ENCODE measurements at places on chromosomes 4 and X.
A peak's percentile ranks its signal among the peaks of the same experiment; 100 is the strongest.

- peak; percentile 40 for DNase-seq
Observed at GRCh38 chr4:121053601-121054143, 18.7 kb downstream of the NDNF start.

DNA sequence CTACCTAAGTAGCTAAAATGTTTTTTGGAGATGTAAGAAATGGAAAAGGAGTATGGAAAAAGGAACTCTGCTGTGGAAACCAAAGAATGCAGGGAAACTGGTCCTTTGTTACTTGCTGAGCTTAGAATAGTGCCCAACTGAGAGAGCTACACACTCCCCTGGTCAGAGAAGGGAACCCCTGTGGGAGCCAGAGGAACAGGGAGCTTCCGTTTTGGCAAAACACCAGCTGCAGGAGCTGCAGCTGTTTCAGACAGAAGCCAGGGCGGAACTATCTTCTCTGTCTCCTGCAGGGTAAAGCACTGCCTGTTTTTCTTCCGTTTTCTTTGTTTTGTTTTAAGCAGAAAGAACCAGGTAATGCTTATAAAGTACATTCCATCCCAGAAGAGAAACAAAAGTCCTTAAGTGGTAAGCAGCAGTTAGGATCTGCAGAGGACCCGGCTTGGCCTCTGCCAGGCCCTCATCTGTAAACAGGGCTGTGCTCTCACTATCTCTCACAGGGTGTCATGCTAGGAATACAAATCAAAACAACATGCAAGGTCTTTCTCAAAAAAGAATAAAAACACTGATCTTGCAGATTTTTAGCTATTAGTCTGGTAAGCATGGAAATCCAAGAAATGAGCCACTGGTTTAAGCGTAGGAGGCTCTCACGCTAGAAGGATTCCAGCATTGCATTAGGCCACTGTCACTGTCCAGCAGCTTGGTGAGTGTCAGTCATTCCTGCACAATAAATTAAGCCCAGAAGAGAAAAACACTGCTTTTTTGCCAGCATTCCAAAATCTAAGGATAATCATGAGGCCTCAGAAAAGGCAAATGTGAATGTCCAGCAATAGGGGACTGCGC, 76.1 kb downstream of the CHST7 start:
- no peak for DNase-seq

- no peak for DNase-seq
Observed at GRCh38 chr4:33841120-33841519, 2403.2 kb downstream of the ARAP2 start.

GRCh38 chr4:155179216-155179615, 29.2 kb upstream of the NPY2R start:
- DNase-seq: no peak

GRCh38 chrX:104113222-104113965, 1.1 kb downstream of the ZCCHC18 start:
- DNase-seq: peak; percentile 42

DNA sequence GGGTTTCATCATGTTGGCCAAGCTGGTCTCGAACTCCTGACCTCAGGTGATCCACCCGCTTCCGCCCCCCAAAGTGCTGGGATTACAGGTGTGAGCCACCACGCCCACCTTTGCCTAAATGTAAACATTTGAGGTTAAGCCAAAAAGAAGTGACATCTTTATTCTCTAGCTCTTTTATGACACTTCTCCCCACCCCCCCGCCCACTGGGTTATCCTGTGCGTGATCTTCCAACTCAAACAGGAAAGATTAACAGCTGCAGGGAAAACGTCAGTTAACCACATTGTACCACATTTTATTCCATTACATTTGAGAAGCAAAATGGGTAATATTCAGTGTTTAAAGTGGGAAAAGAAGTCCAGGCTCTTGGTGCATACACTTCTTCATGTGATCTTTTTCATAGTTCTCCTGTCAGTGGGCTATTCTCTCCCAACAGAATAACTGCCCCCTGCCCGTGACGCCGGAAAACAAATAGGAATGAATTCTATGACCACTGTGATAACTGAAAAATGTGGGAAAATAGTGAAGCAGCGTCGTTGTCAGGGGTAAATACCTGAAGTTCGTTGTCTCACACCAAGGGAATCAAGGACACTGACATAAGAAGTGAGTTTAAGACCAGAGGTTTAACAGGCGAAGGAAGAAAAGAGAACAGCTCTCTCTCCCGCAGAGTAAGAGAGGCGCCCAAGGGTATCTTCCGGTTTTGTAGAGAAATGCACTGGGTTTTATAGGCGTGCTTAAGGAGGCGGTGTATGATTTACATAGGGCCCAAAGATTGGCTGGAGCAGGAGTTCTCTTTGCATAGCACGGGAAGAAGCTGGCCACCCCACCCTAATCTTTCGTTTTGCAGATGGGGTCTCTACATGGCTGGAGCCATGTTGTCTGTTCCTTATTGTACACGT, 9.7 kb upstream of the SRD5A3 start:
- no peak for DNase-seq

- peak; percentile 68 for DNase-seq
Observed at GRCh38 chrX:40644821-40645358, 2.5 kb downstream of the CXorf38 start.

DNA sequence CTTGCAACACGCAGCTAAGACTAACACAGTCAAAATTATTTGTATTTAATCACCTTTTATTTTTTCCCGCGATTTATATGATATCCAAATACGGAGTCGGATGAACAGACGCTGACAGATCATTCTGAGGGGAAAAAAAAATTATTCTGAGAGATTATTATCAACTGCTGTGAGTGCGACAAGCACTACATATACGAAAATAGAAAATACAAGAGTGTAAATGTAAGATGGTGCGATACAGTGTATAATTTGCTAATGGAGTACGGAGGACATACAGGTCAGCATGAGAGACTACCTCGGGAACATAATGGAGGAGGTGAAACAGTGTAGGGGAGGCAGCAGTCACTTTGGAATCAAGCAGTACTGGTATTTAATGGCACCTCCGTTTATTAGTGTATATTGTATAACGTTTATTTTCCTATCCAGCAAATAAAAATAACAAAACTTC, 2.8 kb upstream of the LIN54 start:
- DNase-seq: no peak

GRCh38 chrX:36856849-36857248, 151.3 kb upstream of the FAM47C start:
- DNase-seq: no peak

DNA sequence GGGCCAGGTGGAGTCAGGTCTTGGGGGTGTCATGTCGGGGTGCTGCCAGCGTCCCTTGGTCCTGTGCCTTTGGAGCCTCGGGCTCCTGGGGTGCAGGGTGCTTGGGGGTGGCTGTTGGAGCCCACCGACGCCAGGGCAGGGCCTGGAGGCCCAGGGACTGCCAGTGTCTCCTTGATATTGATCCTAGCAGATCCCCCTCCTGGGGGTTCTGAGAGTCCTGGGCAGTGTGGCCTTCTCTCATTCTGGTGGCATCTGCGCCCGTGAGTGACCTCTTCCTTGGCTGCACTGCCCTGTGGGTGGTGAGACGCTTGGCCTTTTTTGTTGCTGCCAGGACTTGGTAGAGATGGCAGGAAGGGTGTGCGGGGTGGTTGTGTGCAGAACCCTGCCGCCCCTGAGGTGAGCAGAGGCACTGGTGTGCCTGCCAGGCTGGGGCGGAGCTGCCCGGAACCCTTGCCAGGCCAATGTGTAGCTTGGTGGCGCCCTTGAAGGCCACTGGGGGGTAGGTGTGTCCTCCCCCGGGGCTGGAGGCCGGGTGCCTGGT, 7.0 kb downstream of the NAT8L start:
- DNase-seq: no peak

GRCh38 chr4:100926039-100926717, 408.4 kb upstream of the EMCN start:
- no peak for DNase-seq

DNA sequence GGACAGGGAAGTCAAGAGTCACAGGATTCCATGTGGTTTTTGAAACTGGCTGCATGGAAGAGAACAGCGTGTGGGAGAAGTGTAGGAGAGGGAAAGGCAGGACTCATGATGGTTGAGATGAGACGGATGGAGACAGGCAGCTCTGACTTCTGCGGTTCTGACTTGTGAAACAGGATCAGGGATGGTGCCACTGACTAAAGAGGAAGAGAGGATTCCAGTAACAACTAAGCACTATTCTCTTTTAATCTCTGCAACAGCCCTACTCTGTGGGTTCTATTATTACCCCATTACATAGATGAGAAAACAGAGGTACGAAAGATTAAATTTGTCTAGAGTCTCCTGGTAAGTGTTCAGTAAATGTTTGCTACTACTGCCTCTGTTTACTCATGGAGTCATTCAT, 156.3 kb downstream of the CBR4 start:
- DNase-seq: no peak

- DNase-seq: no peak
Observed at GRCh38 chrX:40805404-40805803, 70.1 kb upstream of the MED14 start.

GRCh38 chrX:42748067-42748850, 29.7 kb downstream of the PPP1R2C start:
- peak; percentile 3 for DNase-seq

- DNase-seq: no peak
Observed at GRCh38 chr4:158043971-158044618, 128.7 kb downstream of the GASK1B start.

- no peak for DNase-seq
Observed at GRCh38 chr4:27986476-27986875, 1125.8 kb downstream of the STIM2 start.

GRCh38 chr4:73664470-73664869, 44.2 kb upstream of the RASSF6 start:
- no peak for DNase-seq

DNA sequence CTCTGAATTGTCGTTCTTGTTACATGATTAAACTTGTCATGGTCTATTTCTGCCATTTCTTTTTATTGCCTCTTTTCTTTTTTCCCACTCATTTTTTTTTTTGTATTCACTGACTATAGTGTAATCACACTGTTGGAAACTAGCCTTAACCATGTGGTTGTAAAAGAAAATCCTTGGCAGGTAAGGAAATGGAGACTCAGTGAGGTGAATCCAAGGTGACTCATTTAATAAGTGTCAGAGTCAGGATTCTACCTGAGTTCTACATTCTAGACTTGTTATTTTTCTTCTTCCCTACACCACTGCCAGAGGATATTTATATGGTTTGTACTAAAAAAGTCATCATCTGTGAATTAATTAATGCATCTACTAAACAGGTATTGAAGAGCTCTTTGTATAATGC, 152.2 kb downstream of the CBLL2 start:
- DNase-seq: no peak

DNA sequence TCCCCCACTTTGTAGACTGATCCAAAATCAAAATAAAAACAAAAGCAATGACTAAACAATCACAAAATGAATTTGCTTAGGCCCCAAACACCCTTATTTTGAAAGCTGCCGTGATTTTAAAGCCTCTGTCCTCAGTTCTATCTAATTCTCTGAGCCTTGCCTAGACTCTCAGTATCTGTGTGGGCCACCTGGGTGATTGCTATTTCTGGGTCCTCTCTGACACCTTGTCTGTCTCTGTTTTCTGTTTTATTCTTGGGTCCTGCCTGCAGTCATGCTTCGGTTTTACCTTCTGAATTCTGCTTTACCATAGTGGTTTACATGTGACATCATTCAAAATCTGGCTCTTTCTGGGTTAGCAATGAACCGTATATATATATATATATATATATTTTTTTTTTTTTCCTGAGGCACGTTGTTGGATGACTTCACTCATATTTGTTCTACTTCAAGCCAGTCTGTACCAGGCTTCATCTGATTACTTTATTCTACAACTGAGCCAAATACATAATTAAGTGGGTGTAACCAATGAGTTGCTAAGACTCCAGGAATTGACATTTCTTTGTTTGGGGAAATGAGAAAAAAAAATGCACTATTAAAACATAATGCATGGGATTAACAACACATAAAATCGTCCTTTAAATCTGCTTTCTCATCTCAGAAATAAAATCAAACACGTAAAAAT, 710.7 kb upstream of the SLIT2 start:
- DNase-seq: no peak

GRCh38 chr4:47167081-47168035, 136.0 kb downstream of the GABRB1 start:
- no peak for DNase-seq

DNA sequence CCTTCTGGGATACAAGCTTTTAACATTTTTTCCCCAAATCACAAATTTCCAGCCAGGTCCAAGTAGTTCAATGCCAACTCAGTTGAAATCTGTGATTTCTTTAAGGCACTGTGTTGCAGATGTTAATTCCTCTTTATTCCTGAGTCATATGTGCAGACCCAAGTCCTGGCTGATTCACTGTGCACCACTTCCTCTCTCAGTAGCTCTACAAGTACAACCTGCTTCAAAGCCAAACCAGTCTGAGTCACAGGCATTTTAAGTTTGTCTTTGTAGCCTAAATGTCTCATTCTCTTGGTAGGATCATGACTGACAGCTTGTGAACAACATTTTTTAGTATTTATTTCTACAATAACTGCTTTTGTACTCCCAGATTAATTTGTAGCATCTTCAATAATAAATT, 165.6 kb upstream of the S100G start:
- peak; percentile 90 for DNase-seq

- DNase-seq: peak; percentile 14
Observed at GRCh38 chr4:123096038-123096437, 173.6 kb upstream of the NUDT6 start.

- no peak for DNase-seq
Observed at GRCh38 chr4:646460-646859, 21.1 kb downstream of the PDE6B start.

DNA sequence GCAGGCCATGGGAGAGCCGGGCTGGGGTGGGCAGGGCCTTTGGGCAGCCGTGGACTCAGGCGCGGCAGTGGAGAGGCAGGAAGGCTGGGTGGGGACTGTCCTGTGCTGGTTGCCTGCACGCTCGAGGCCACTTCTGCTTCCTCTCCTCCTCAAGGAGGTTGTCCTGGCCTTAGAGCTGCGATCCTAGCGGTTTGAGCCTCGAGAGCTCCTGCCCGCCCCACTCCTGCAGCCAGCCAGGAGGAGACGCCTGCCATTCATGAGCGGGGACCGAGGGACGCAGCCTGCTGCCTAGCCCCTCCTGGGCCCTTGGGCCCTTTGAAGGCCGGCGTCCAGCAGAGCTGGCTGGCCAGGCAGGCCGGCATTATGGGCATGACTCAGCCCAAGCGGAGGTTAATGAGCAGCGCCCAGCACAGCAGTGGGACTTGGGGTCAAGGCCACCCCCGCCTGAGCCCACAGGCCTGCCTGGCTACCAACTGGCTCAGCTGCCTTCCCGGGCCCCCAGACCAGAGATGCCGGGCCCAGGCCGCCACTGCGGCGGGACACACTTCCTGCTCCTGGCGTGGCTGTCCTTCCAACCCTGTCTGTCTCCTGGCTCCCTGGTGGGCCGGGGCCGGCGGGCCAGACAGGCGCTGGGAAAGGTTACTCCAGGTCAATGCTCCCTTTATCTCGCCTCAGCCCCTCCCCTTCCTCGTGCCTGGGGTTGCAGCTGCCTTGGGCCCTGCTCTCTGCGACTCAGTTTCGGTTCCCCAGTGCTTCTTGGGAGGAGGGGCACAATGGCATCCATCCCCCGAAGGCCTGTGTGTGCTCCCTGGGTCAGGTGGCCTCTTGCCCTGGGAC, 1.8 kb downstream of the ABCD1 start:
- DNase-seq: no peak

DNA sequence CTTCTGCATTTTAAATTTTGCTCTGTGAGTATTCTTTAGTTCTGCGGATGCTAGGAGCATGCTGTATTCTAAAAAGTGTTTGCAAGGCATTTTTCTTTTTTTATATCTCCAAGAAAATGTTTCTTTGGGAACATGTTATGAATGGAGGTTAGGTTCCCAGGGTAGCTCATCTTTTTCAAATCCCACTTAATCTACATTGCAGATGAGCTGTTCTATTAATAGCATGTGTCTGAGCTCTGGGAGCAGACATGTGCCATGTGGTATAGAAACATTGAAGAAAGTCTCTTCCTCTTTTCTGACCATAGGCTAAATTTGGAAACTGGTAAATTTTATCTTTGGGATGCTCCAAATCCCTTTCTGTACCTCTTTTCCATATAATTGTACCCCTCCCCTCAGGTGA, 23.2 kb downstream of the DIAPH2 start:
- DNase-seq: no peak

Measured in brain microvascular endothelial cell (primary cell).